ENCODE measurements at places on chromosomes 12 and 14.

DNA sequence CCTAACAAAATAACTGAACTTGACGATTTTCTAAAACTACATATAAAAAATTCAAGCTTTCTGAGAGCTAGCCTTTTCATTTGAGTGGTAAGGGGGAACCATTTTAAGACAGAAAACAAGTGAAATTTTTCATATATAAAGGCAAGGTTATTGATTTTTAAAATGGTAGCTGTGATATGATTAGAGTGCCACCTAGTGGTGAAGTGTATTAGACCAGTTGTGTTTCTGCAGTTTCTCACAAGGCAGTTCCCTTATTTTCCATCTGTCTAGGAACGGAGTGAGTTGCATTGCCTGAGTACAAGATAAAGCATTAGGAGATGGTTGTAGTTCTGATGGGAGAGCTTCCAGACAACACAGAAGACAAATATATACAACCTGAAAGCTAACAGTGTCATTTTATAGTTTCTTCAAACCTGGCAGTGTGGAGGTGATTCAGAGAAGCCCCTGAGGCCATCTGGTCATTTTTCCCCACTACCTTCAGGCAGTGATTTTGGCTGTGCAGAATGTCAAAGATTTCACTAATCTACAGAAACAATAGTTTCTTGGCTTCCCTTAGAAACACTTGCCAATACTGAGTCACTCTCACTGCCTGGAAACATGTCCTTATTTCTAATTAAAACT is 180.8 kb downstream of the C12orf50 start:
- peak; percentile 1 for DNase-seq

GRCh38 chr12:59973515-59973914 is 377.7 kb downstream of the SLC16A7 start:
- DNase-seq, result no peak

DNA sequence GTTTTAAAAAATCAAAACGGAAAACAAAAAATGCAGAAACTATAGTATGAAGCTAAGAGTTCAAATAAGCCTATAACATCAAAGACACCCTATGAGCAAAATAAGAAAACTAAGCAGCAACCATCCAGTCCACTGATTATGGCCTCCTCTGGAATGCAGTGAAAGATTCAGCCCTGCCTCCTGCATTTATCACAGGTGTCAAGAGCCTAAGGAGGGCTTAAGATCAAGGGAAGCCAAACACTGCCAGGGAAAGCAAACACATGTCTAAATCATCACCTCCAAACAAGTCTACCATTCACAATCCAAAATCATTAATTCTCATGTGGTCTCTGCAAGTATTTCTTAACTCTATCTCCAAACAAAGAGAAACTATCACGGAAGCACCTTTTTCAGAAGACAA is 28.4 kb downstream of the SARNP start:
- no peak for DNase-seq

DNA sequence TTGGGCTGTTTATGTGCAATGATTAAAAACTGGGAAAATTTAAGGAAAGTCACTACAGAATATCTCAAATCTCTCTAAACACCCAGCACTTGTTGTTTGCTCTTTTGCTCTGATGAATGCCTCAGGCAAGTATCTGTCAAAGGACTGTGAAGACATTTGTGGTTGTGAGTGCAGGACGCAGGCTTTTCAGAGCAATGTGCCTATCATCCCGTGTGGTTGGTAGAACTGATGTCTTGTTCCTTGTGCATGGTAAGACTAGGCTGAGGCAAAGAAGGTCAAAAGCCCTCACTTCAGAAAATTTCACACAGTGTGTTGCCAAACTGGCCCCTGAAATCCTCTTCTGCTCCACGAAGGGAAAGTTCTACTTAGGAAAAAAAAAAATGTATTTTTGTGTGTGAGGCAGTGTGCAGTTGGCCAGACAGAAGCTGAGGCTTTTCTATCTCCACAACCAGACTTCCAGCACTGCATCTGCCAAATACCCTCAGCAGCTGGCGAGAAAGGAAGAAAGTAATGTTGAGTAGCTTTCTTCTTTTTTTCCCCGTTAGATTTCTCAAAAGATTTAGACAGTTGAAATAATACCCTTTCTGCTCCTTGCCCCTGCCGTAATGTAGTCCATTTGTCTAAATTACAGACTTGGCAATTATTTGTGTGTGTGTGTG is 1103.1 kb downstream of the VRK1 start:
- no peak for DNase-seq

Measured in stimulated activated naive CD4-positive, alpha-beta T cell (primary cell).